ENCODE measurements at places on chromosomes 1 and 21. TPM values are rescaled to one million over a fixed set of nuclear protein-coding genes. Genes with fewer than 3 reads are reported as not detected.
A peak's percentile ranks its signal among the peaks of the same experiment; 100 is the strongest.

GRCh38 chr1:207822602-207823451 lies 71.0 kb downstream of the CD46 start:
- peaks cover 51% of the 10 kb centered on the region for H3K4me1 ChIP-seq
- peaks cover 14% of the 10 kb centered on the region for H3K36me3 ChIP-seq
- no peaks in the 10 kb centered on the region for H3K27me3 ChIP-seq
- no peak for DNase-seq
- no peak overlapping the region for H3K4me3 ChIP-seq

Gene PDE4B
- not detected for total RNA-seq

GRCh38 chr1:242059976-242060375 lies 61.1 kb upstream of the MAP1LC3C start:
- H3K27me3 ChIP-seq: no peaks in the 10 kb centered on the region
- no peak overlapping the region for H3K27ac ChIP-seq
- no peak overlapping the region for H3K4me3 ChIP-seq
- no peak for DNase-seq
- H3K4me1 ChIP-seq: no peaks in the 10 kb centered on the region
- H3K36me3 ChIP-seq: no peaks in the 10 kb centered on the region

DNA sequence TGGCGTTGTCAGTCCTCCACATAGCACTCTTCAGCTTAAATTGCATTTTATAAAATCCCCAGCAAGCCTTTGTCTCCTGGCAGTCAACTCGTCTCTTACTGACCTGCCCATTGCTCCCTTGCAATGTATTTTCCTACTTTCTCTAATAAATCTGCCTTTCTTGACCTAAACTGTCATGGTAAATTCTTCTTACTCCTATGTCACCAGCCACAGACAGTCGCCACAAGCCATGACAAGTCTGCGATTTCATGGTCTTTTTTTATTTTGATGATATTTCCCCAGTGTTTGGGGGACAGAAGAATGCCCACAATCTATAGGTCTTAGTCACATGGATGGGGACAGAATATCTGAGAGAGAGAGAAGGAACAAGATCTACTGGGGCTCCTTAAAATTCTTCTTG lies 8.4 kb downstream of the IFNAR2 start:
- peaks cover 1% of the 10 kb centered on the region for H3K36me3 ChIP-seq
- H3K4me1 ChIP-seq: peaks cover 4% of the 10 kb centered on the region
- no peak overlapping the region for H3K4me3 ChIP-seq
- H3K27me3 ChIP-seq: no peaks in the 10 kb centered on the region

Gene AMPD1
- total RNA-seq: not detected

DNA sequence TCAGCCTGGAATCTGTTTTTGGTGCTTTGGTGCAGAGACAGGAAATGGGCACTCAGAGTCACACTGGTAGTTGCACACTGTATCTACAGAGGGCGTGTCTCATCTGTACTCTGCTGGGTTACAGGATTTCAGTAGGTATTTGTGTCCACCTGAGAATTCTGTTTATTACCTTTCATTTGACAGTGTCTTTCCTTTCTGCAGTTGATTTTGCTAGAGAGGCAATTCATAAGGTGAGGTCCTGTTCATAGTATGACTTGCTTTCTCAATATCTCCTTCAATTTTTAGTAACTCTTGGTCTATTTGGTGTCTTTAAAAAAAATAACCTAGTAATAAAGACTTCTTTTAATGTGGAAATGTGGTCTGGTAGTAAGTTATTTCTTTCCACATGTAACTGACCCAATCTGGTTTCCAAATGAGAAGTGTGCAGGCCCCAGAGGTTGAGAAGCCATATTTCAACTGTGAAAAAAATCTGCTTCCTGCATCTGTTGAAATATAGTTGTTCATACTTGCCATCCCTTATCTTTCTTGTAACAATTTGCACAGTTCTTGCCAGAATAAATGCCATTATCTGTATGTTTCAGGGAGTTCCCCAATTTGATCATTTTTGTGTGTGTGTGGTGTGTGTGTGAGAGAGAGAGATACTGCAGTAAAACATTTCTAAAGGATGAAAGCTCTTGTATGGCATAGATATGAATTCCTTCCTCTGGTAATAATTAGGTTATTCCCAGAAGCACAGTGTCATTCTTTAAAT lies 78.4 kb upstream of the DNAJC6 start:
- peaks cover 23% of the 10 kb centered on the region for H3K4me1 ChIP-seq
- no peak overlapping the region for H3K4me3 ChIP-seq
- H3K27ac ChIP-seq: no peak overlapping the region
- peaks cover 2% of the 10 kb centered on the region for H3K36me3 ChIP-seq
- no peaks in the 10 kb centered on the region for H3K27me3 ChIP-seq
- no peak for DNase-seq

- DNase-seq: peak; percentile 63
- no peak overlapping the region for H3K27ac ChIP-seq
- H3K4me3 ChIP-seq: no peak overlapping the region
- H3K36me3 ChIP-seq: no peaks in the 10 kb centered on the region
- H3K27me3 ChIP-seq: no peaks in the 10 kb centered on the region
These were observed 185.2 kb downstream of the FAF1 start for GRCh38 chr1:50774759-50775351.

DNA sequence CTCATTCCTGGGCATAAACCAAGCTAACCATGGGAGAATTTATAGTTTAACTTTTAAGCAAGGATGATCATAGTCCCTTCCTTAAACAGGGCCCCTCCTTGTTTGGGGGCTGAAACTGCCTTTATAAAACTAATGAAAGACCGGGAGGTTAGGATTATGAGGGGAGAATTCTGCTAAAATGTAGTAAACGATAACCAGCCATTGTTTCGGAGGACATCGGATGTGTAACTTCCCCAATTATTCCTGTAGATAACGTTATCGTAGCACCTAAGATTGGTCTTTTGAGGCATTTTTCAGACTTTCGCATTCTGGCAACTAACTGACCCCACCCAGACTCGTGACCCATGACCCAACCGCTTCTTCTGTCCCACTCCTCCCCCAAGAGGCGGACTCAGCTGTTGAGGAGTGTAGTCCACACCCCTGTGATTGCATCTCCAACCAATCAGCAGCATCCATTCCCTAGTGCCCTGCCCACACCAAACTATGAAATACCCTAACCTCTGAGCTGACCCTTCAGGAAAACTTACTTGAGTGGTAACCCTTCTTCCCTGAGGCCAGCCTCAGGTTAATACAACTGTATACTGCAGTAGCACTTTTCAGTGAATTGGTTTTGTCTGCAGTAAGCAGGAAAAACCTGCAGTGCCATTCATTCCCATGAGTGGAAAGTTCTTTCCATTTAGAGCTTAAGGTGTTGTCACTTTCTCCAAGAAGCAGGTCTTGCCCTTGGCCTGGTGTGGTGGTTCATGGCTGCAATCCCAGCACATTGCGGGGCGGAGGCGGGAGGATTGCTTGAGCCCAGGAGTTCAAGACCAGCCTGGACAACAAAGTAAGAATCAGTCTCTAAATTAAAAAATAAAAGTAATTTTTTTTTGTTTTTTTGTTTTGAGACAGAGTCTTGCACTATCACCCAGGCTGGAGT lies 823 bp upstream of the SYF2 start:
- H3K27ac ChIP-seq: peak overlapping the region; percentile 82
- DNase-seq: peak; percentile 91
- peaks cover 21% of the 10 kb centered on the region for H3K4me1 ChIP-seq
- no peaks in the 10 kb centered on the region for H3K27me3 ChIP-seq
